Cardiac atrium fibroblast (primary cell): ENCODE measurements at places on chromosomes 7 and 10. TPM values are rescaled to one million over a fixed set of nuclear protein-coding genes. Genes with fewer than 3 reads are reported as not detected.

RHOBTB1 gene
- 7.8 and 9.4 TPM in 2 replicates for total RNA-seq

ZRANB1 gene
- 17.5 and 17.7 TPM in 2 replicates for total RNA-seq

CPEB3 gene
- 0.65 and 1.3 TPM in 2 replicates for total RNA-seq

PLEKHS1 gene
- total RNA-seq: not detected in 2 replicates

CPA1 gene
- total RNA-seq: 0.54 TPM in 1 of 2 replicates, not detected in the other

ZKSCAN1 gene
- total RNA-seq: 17.1 and 20.3 TPM in 2 replicates

LMOD2 gene
- not detected in 2 replicates for total RNA-seq

GSDME gene
- 14.9 and 26.5 TPM in 2 replicates for total RNA-seq

NKX1-2 gene
- not detected in 2 replicates for total RNA-seq

C1QL3 gene
- not detected in 2 replicates for total RNA-seq

LRRC61 gene
- total RNA-seq: 0.16 TPM in 1 of 2 replicates, not detected in the other

STEAP1 gene
- 29.4 and 72.7 TPM in 2 replicates for total RNA-seq

CCDC136 gene
- total RNA-seq: 0.18 and 1.6 TPM in 2 replicates

HOXA4 gene
- not detected in 2 replicates for total RNA-seq

PON1 gene
- not detected in 2 replicates for total RNA-seq

TAS2R5 gene
- total RNA-seq: 0.16 and 2.7 TPM in 2 replicates

NRF1 gene
- total RNA-seq: 6.0 and 14.8 TPM in 2 replicates

SOSTDC1 gene
- not detected in 2 replicates for total RNA-seq

CYP3A4 gene
- not detected in 2 replicates for total RNA-seq

EGFR gene
- 35.4 and 49.9 TPM in 2 replicates for total RNA-seq

TCF7L2 gene
- total RNA-seq: 7.4 and 18.3 TPM in 2 replicates

MLXIPL gene
- 1.5 TPM in 1 of 2 replicates, not detected in the other for total RNA-seq

CBLL1 gene
- 7.4 and 7.9 TPM in 2 replicates for total RNA-seq

CCDC71L gene
- 33.4 and 48.8 TPM in 2 replicates for total RNA-seq

GHRHR gene
- total RNA-seq: not detected in 2 replicates

CLDN4 gene
- total RNA-seq: under 0.01 TPM in 1 of 2 replicates, not detected in the other

TMEM229A gene
- total RNA-seq: 2.1 and 3.2 TPM in 2 replicates

PLXDC2 gene
- 2.8 and 2.9 TPM in 2 replicates for total RNA-seq

TAF5 gene
- 1.6 and 4.5 TPM in 2 replicates for total RNA-seq

ITGA8 gene
- 10.1 and 16.0 TPM in 2 replicates for total RNA-seq

C7orf57 gene
- not detected in 2 replicates for total RNA-seq

KCNH2 gene
- total RNA-seq: under 0.01 TPM in 1 of 2 replicates, not detected in the other

GFRA1 gene
- 0.36 and 5.8 TPM in 2 replicates for total RNA-seq

LRRC4 gene
- total RNA-seq: under 0.01 and 0.72 TPM in 2 replicates

C10orf67 gene
- total RNA-seq: not detected in 2 replicates

PRR15 gene
- 21.1 and 41.9 TPM in 2 replicates for total RNA-seq

POU6F2 gene
- not detected in 2 replicates for total RNA-seq

CRYGN gene
- total RNA-seq: not detected in 2 replicates

SORCS3 gene
- not detected in 2 replicates for total RNA-seq

ANKRD2 gene
- 0.54 TPM in 1 of 2 replicates, not detected in the other for total RNA-seq

NPTX2 gene
- total RNA-seq: 49.5 and 88.5 TPM in 2 replicates

MMD2 gene
- total RNA-seq: not detected in 2 replicates

FBXL13 gene
- total RNA-seq: 0.81 and 0.90 TPM in 2 replicates

ATP6V1F gene
- 74.4 and 134 TPM in 2 replicates for total RNA-seq

CPED1 gene
- total RNA-seq: 10.5 and 11.4 TPM in 2 replicates

EN2 gene
- not detected in 2 replicates for total RNA-seq

SSC4D gene
- total RNA-seq: 0.16 and 0.18 TPM in 2 replicates

EGR2 gene
- total RNA-seq: 4.9 and 9.4 TPM in 2 replicates

ADRA2A gene
- total RNA-seq: 0.16 and 0.36 TPM in 2 replicates

PRLHR gene
- not detected in 2 replicates for total RNA-seq

HGF gene
- total RNA-seq: 117 and 150 TPM in 2 replicates

LGI1 gene
- total RNA-seq: not detected in 2 replicates

EIF5AL1 gene
- total RNA-seq: 0.18 and 0.49 TPM in 2 replicates
